T-helper 2 cell treated with Interferon-gamma antibody and Interleukin-4, amounts not matched to agents 5 μg/mL and 100 μg/mL, for 36 hours (primary cell): ENCODE measurements at places on chromosomes 6 and 20.

DNA sequence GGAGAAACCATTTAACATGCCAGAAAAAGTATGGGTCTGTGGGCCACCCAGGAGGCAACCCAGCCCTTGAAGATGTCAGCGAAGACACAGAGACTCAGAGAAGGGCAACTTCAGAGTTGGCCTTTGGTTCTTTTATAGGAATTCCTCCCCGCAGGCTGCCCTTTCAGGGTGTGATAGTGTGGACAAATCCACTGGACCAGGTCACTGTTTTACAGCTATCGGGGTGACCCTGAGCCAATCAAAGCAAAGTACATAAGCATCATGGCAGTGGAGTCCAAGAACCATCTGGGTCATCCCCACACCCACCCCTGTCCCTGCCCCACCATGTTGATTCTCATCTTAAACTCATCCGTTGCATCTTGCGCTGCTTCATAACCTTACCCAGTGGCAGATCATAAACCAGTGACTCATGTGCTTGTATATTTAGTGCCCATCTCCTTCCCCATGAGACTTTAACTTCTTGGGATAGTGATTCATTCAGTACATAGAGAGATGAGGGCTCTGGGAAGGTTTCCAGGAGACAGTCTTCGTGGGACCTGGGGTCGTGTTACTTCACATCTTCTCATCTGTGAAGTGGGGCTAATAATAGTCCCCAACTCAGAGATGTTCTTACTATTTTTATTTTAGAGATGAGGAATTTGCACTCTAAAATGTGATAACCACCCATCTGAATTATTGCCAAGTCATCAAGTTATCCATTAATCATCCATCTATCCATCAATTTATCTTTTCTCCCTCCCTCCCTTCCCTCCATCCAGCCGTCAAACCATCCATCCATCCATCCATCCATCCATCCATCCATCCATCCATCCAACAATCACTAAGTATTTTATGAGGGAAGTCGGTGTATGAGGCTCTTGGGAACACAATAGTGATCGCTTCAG is 51.0 kb downstream of the EDN3 start:
- DNase-seq, result no peak

- no peak for DNase-seq
Measured at GRCh38 chr6:78101387-78101786, 448.5 kb downstream of the MEI4 start.

- DNase-seq, result no peak
Measured at GRCh38 chr6:155645325-155645724, 189.7 kb upstream of the NOX3 start.

DNA sequence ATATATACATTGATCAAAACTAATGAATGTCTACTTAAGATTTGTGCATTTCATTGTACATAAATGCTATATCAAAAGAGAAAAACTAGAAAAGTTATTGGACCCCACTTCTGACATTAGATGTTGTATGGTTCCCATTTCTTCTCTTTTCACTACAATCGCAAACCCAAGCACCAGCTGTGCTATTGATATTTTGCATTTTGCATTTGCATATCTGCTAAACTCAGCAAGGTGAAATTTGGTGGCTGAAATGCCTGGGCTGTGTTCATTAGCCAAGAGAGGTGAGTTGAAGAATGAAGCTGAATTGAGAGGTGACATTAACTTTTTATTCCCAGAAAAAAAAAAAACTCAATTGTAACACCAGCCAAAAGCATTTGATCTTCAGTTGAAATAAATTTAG is 232.1 kb upstream of the TENT5A start:
- no peak for DNase-seq

DNA sequence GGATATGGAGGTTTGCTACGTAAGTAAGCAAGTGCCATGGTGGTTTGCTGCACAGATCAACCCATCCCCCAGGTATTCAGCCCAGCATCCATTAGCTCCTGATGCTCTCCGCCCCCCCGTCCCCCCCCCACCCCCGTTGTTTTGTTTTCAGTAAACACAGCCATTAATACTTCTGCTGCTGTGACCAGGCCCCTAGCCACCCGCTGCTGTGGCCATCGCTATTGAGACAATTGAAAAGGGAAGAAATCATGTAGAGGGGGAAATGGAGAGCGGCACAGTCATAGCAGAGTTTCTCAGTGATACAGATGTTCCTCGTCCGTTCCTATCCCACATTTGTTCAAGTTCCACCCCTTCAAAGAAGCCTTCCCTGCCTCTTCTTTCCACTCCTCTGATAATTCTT is 24.9 kb downstream of the SLC35D3 start:
- DNase-seq, result no peak

DNA sequence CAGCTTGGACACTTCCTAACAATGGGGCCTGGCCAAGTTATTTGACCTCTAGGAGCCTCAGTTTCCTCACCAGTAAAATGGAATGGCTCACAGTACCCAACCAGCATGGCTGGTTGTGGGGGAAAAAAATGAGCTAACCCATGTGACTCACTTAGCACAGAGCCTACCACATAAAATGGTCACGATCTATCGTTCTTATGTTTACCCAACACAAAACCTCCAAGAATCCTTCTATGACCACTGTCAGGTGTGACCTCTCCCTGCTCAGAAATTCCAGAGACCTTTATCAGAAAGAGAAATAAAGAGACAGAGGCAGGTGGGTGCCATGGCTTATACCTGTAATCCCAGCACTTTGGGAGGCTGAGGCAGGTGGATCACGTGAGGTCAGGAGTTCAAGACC is 39.4 kb downstream of the BPIFB1 start:
- no peak for DNase-seq

DNA sequence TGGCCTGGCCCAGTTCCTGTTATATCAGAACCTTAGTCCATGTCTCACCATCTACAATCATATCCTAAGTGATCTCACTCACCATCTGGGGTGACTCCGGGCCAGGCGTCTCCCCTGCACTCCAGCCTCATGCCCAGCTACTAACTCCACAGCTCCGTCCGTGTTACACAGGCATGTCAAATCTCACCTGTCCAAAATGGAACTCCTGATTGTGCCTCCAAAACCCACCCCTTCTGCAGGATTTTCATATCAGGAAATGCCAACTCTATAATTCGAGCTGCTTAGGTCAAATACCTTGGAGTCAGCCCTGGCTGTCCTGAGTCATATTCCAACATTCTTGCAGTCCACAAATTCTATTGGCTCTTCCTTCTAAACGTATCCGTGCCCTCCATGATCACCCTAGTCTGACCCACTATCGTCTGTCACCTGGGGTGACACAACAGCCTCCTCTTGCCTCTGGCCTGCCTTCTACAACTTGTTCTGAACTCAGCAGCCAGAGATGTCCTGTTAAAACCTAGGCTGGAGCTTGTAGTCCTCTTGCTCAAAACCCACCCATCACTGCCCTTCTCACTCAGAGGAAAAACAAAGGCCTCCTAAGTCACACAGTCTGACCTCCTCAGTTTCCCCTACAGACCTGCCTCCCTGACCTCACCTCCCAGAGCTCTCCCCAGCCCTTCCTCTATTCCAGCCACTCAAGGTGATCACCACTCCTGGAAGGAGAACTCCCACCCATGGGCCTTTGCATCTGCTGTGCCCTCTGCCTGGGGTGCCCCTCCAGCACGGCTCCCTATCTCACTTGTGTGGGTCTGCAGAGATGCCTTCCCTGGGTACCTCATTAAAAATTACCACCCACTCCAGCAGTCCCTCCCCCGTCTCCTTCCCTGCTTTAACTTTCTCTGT is 85.3 kb upstream of the SIRPA start:
- DNase-seq, result no peak

- no peak for DNase-seq
Measured at GRCh38 chr6:78561015-78561414, 306.3 kb upstream of the IRAK1BP1 start.

- no peak for DNase-seq
Measured at GRCh38 chr6:118914598-118914997, 20.4 kb downstream of the MCM9 start.

DNA sequence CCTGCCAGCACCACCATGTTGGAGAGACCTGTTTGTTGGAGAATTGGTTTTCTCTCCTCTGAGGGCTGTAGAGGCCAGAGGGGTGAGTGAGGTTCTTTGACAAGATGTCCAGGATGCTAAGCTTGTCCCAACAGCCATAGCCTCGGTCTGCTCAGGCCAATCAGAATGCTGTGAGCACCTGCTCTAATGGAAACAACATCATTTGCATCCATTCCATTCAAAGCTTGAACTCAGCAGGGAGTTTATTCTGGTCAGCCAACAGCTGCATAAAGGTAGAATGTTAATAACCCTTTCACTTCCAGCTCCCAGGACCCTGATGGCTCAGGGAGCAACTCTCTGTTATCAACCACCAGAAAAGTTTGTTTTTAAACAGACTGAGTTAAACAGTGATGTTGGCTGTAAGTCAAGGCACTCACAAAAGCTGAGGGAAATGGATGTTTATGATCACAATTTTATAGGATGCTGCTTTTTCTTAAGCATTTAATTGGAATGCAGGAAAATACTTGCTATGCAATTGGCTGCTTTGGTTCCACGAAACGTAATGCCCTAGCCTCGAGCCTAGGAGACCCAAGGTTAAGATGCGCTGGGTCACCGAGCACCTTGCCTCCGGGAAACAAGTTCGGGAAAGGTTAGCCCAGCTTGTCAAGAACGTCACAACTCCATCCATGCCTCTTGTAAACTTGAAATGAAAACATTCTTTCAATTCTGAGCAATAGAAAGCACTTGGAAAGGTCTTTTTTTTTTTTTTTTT is 155.2 kb downstream of the NFATC2 start:
- no peak for DNase-seq

DNA sequence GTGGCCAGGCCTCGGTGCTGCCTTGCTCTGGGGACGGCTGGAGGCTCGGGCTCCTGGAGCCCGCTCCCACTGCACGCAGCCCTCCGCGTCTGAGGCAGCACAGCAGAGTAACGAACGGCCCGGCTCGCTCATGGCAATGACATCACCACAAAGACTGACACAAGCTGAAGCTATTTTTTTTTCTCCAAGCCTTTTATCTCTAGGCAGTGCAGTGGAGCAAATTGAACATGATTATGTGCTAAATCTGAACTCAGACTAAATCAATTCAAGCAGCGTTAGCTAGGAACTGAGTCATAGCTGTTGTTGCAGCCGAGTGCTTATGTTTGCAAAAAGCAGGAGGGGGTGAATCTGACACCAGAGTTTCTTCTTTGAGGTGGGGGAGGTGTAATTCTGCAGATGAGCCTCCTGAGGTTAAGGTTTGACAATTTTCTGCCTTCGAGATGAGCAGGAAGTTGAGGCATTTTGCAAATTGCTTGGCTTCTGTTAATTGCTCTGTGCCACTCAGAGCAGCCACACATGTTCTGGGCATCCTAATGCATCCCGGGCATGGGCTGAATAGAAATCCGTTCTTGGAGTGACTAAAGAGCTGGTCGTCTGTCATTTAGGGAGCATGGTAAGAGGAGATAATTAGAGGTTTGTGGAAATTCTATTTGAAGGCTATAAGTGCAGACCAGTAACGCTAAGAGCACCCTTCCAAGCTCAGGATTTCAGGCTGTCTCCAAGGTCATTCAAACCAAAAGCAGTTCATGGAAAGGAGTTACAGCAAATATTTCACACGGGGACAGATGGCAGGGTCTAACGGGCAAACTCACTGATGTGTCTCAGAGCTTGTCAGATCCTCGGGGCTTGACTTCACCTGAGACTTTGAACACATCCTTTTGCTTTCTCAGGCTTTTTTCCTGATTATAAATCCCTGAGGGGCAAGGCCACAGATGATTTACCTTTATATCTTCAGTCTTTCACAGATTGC is 155.1 kb upstream of the ENPP5 start:
- no peak for DNase-seq
